ENCODE measurements at places on chromosomes 13 and 19. TPM values are rescaled to one million over a fixed set of nuclear protein-coding genes. Genes with fewer than 3 reads are reported as not detected.

LYPD5 gene
- total RNA-seq, result 0.89 TPM

LRP3 gene
- total RNA-seq, result 16.4 TPM

PNMA8B gene
- 0.65 TPM for total RNA-seq

GRCh38 chr19:53978975-53979801, 12.2 kb upstream of the CACNG6 start:
- DNase-seq, result no peak

- peak; percentile 32 for DNase-seq
Observed at GRCh38 chr19:5150902-5151741, 182.2 kb downstream of the KDM4B start.

- peak; percentile 57 for DNase-seq
Observed at GRCh38 chr19:18090545-18091216, 3.9 kb upstream of the IL12RB1 start.

GRCh38 chr19:55297267-55297666, 13.5 kb downstream of the BRSK1 start:
- DNase-seq, result no peak

- DNase-seq, result no peak
Observed at GRCh38 chr13:89380101-89380500, 1708.9 kb downstream of the SLITRK5 start.

DNA sequence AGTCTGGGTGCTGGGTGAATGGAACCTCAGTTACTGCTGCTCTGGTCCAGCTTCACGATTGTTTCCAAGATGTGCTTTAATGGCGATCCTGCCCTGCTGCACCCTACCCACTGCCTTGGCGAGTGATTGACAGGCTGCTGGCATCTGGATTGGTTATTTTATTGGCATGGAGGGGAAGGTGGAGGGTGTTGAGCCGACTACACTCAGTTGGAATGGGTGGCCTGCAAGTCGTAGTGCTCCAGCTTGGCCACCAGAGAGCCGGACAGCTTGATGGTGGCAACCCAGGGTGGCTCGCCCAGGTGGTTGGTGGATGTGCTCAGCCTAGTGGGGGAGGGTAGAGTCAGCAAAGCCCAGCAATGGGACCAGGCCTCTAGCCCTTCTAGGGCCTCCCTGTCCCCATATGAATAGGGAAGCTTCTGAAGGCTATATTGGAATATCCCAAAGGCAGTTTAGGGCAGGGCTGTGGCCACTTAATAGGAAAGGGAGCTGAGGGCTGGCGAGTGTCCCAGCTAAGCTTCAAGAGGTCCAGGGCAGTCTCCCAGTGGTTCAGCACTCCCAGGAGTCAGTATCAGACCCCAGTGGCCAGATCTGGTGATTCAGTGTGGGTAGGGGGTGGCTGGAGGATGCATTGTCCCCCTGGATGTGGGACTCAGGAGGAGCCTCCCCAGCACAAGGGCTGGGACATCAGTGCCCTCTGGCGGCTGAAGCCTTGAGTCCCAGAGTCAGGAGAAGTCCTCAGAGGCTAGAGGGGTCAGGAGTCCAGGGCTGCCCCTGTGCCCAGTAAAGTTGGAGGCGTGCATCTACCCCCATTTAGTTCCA, 3.4 kb downstream of the GGN start:
- no peak for DNase-seq

DNA sequence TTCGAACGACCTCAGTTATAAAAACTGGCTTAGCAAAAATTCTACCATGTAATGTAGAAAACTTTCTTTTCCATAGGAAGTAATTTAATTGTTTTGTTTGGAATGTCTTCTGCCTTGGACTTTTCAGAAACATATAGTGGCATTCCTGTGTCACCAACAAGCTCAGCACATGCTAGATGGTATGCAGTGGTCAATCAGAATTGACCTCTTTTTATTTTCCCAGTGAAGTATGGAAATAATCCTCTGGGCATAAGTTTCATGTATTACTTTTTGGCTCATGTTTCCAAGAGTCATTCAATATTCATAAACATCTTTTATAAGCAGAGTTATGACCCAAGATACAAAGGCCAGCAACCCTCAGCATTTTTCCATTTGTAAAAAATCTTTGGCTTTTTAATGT, 33.6 kb downstream of the NALCN start:
- no peak for DNase-seq

DNA sequence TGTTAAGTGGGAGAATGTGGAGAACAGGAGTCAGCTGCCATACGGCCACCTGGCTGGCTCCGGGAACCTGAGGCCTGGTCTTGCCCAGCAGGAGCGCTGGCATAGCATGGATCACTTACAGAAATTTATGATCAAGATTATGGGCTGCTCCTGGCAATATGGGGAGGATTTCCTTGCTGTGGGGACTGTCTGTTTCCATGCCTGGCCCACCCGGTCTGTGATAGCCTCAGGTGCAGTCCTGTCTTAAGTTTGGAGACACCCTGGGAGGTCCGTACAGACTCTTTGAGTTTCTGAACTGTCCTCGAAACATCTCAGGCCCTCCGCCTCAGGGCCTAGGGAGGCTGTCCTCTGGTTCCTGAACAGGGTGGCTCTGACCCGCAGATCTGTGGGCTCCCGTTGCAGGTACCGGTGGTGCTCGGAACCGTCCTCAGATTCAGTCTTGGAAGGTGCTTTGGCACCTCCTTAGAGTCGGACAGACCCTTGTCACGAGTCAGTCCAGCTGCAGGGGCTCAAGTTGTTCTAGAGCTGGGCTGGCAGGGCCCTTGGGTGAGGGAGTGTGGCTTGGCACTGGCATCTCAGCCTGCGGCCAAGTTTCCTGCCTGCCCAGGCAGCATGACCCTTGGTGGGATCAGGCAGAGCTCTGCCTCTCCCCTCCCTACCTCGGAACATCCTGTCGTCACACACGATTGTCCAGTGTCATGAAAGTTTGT, 4.9 kb downstream of the TFDP1 start:
- DNase-seq, result peak; percentile 63

GRCh38 chr19:35907377-35907745, 734 bp downstream of the TYROBP start:
- no peak for DNase-seq

GRCh38 chr13:22648320-22648801, 532.4 kb upstream of the SGCG start:
- DNase-seq, result no peak

Measured in Right ventricle myocardium superior (tissue), 1 donor.